ENCODE measurements at places on chromosomes 6 and 20.
A peak's percentile ranks its signal among the peaks of the same experiment; 100 is the strongest.

DNA sequence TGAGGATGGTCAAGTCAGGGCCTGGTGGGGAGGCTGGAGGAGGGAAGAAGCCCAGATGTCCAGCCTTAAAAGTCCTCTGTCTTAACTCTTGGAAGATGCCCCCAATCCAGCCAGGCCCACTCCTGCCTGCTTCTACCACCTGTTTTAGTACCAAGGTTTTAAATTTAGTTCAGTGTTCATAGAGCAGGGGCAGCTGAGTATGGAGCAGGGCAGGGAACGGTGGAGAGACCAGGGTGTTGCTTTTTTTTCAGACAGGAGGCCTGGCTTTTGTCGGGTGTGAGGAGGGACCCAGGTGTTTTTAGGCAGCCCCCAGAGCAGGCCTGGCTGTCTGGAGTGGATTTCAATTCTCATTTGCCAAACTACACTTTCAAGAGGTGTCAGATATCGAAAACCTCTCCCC, 278.8 kb downstream of the CDC5L start:
- DNase-seq, result no peak

- DNase-seq, result no peak
Measured at GRCh38 chr20:39877788-39878187, 811.2 kb downstream of the MAFB start.

GRCh38 chr6:2958331-2958711, 13.0 kb downstream of the SERPINB6 start:
- no peak for DNase-seq

DNA sequence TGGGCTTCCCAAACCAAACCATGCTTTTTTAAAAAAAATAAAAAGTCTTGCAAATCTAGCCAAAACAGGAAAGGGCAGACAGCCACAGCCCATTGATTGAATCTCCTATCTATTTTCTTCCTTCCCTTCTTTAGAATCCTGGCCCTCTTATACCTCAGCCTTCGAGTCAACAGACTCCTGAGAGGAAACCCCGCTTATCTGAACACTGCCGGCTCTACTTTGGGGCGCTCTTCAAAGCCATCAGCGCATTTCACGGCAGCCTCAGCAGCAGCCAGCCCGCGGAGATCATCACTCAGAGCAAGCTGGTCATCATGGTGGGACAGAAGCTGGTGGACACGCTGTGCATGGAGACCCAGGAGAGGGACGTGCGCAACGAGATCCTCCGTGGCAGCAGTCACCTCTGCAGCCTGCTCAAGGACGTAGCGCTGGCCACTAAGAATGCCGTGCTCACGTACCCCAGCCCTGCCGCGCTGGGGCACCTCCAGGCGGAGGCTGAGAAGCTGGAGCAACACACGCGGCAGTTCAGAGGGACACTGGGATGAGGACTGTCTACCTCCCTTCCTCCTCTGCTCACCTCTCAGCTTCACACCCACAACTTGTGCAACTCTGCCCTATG, 10.1 kb upstream of the RTF2 start:
- no peak for DNase-seq

- DNase-seq, result no peak
Measured at GRCh38 chr6:21967056-21967974, 329.5 kb downstream of the PRL start.

DNA sequence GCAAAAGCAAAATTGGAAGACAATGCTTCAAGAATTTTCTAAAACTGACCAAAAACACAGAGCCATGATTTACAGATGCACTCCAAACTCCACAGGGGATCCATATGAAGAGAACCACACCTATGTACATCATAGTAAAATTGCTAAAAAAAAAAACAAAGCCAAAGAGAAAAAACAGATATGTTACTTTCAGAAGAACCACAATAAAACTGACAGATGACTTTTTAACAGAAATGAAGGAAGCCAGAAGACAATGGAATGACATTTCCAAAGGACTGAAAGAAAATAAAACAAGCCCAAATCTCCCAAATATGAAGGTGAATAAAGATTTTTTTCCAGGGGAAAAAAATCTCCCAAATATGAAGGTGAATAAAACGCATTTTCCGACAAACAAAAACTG, 17.5 kb downstream of the TRERF1 start:
- no peak for DNase-seq

DNA sequence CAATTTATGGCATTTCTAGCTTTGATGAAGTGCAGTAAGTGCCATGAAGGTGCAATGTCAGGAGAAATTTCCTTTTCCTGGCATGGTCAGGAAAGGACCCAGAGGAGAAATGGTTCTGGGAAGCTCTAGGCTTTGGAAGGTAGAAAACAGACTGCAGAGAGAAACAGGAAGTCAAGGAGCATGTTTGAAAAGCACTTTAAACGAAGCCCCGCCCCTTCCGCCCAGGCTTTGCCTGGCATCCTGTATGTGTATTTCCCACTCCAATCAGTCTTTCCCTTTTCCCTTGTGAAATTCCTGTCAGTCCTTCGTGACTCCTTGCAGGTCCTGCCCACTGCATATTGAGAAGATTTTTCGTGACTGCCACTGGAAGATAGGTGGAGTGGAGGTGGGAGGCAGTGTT, 320.9 kb upstream of the SASH1 start:
- no peak for DNase-seq

GRCh38 chr6:37068356-37069270, 63.2 kb downstream of the FGD2 start:
- DNase-seq, result no peak

DNA sequence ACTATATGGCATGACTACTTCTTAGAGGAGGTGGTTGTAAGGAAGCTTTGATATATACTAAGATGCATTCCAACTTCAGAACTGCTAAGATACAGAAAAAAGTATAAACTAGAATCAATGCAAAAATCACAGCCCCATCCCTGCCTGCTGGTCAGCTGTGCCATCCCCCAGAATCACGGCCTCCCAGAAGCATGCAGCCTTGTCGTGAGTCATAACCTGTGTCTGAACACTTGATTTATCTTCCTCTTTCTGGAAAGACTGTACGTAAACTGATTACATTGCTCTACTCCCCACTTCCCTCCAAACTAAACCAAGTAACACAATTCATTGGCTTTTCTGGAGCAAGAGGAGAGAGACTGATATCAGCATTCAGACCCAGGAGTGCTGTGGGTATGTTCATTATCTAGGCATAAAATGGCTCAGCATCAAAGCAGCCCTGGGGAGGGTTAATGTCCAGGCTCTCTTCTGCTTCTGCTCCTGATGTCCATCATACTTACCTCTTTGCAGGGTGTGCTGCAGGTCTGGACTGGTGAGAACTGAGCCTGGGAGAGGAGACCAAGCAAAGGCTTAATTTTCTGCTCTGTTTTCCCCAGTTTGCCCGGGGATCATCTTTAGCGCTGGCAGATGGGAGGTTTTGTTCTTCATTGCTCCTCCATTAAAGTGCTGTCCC, 18.4 kb downstream of the SCP2D1 start:
- peak; percentile 19 for DNase-seq

- no peak for DNase-seq
Measured at GRCh38 chr6:130913120-130913519, 85.9 kb downstream of the SMLR1 start.

DNA sequence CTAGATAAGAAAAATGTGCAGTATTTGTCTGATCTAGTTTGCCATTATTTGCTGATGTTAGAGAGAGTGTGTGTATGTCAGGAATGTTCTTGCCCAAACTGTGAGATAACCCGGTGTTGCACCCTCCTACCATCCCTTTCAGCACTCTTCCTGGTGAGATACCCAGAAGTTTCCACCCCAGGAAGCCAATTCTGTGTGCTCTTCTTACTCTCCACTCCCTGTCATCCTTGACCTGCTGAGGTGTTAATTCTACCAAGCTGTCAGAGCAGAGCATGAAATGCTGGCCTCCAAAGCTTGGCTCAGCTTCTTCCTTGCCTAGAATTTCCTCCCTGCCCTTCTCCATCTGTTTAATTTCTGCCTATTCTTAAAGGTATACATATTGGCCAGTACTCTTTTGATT, 237.3 kb upstream of the CNR1 start:
- no peak for DNase-seq

GRCh38 chr6:142441716-142442115, 139.9 kb downstream of the ADGRG6 start:
- no peak for DNase-seq

- no peak for DNase-seq
Measured at GRCh38 chr20:38724626-38725147, 401 bp downstream of the SLC32A1 start.

GRCh38 chr6:6851059-6851948, 256.5 kb upstream of the RREB1 start:
- peak; percentile 57 for DNase-seq

DNA sequence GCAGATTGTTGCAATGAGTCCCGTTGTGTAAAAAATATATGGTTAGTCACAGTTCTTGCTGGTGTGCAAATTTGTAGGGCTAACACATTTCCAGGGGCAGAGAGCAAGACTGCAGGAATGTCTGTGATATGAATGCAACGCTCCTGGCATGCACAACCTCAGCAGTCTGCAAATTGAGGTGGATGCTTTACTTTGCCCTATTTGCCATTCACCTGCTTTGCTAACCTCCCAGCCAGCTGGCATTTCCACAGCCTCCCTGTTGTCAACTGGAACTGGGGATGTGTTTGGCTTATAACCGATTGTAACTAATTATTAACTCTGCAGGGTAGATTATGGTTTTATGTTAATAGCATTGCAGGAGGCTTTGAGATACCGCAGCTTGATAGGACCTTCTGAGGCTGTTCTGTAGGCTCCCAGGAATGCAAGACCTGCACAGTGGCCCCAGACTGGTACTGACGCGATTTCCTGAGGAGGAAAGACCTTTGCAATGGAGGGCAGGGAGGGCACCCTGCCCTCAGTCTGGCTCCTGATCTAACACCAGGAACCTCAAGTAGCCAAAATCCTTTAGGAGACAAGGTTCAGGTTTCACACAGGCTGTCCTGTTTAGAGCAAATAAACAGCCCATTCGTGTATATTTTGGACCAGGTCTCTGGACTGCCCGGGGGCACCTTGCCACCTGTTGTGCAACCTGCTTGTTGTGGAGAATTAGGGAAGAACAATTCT, 53.4 kb downstream of the EDN1 start:
- peak; percentile 80 for DNase-seq

- no peak for DNase-seq
Measured at GRCh38 chr20:38057351-38057972, 23.9 kb downstream of the RPRD1B start.

DNA sequence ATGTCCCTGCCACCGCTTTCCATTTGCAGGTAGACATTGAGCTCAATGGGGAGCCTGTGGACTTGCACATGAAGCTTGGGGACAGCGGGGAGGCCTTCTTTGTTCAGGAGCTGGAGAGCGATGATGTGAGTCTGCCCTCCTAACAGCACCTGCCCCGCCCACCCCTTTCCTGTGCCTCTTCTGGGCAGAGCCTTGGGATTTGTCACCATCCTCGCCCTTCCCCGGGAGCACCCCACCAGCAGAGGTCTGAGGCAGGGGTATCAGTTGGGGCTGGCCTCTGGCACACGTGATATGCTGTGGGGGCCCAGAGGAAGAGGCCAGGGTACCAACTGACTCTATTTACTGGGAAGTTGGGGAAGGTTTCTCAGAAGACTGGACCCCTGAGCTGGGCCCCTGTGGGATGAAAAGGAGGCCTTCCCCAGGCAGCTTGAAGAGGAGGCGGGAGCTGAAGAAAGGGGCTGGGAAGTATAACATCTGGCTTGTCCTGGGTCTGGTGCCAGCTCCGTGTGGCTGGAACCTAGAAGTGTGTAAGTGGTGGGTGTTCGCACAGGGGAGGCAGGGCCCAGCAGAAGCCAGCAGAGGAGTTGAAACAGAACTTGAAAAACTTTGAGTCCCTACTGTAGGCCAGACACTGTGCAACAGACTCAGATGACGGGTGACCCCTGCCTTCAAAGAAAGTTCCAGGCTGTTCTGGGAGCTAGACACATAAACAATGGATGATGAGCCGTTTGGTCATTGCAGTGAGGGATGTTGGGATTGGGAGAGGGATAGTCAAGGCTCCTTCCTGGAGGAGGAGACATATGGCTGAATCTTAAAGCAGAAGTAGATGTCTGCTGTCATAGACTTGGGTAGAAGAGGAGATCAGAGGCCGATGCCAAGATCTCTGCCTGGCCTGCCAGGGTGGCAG, 7.2 kb downstream of the LPIN3 start:
- DNase-seq, result no peak
